ENCODE measurements at places on chromosomes 12 and 14.

- H3K36me3 ChIP-seq, result peaks cover 18% of the 10 kb centered on the region
- no peaks in the 10 kb centered on the region for H3K27me3 ChIP-seq
- no peak overlapping the region for H3K27ac ChIP-seq
- no peaks in the 10 kb centered on the region for H3K4me1 ChIP-seq
- no peak overlapping the region for H3K4me3 ChIP-seq
- DNase-seq, result no peak
Measured at GRCh38 chr12:118190266-118190665, 54.3 kb downstream of the PEBP1 start.

GRCh38 chr14:100108042-100108825 lies 43.0 kb downstream of the EVL start:
- H3K27ac ChIP-seq, result peak overlapping the region; percentile 93
- no peaks in the 10 kb centered on the region for H3K27me3 ChIP-seq
- peak; percentile 74 for DNase-seq
- H3K36me3 ChIP-seq, result peaks cover 60% of the 10 kb centered on the region
- peak overlapping the region; percentile 47 for H3K4me3 ChIP-seq

DNA sequence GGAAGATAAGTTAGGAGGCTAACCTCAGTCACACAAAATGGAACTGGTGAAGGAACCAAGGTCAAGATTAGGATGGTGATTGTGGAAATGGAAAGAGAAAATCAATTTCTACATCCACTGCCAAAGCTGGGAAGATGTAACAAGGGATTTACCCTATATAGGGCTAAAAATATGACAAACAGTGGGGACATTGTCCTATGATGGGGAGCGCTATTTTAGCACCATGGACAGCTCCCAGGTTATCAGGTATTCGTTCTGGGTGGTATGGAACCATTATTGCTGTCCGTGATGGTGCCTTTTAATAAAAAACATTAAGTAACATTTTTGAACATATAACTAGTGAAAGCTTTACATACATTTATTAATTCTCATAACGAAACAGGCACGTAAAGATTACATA lies 124.0 kb downstream of the NDUFA12 start:
- no peaks in the 10 kb centered on the region for H3K36me3 ChIP-seq
- no peak for DNase-seq
- no peak overlapping the region for H3K27ac ChIP-seq
- no peak overlapping the region for H3K4me3 ChIP-seq

DNA sequence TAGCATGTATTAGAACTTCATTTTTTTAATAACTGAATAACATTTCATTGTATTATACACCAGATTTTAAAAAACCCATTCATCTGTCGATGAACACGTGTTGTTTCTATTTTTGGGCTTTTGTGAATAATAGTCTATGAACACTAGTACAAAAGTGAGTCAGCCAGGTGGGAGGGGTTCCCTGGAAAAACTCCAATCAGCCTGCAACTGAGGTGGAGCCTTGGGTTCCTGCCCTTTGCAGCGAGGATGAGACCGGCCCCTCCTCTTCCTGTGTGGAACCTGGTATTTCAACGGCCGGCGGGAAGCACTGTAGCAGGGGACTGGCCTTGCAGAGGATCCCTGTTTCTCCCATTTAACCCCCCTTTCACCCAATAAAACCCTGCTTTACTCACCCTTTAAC lies 56.1 kb downstream of the LMNTD1 start:
- H3K27me3 ChIP-seq, result peaks cover 2% of the 10 kb centered on the region
- H3K36me3 ChIP-seq, result no peaks in the 10 kb centered on the region
- H3K27ac ChIP-seq, result no peak overlapping the region
- no peak overlapping the region for H3K4me3 ChIP-seq
- DNase-seq, result no peak
- no peaks in the 10 kb centered on the region for H3K4me1 ChIP-seq

GRCh38 chr14:58607131-58607951 lies 30.4 kb upstream of the DACT1 start:
- H3K27ac ChIP-seq, result no peak overlapping the region
- no peak overlapping the region for H3K4me3 ChIP-seq
- H3K36me3 ChIP-seq, result no peaks in the 10 kb centered on the region
- H3K27me3 ChIP-seq, result peaks cover 4% of the 10 kb centered on the region

DNA sequence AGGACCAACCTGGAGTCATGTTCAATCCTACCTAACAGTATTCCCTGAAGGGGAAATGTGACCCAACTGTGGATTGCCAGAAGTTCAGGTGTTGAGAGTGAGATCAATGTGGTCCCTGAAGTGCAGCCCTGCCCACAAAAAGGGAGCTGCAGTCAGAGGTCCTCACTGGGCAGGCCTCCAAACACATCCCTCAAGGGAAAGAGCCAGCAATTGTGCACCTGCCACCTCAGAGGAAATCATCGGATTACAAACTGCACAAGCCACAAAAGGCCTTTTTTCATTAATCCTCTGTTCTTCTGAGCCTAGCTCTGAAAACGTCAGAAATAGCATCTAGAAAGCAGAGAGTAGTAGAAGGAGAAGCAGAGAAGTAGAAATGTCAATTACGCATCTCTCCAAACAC lies 10.8 kb upstream of the MDM1 start:
- H3K27me3 ChIP-seq, result peaks cover 3% of the 10 kb centered on the region
- no peak overlapping the region for H3K27ac ChIP-seq
- DNase-seq, result no peak

GRCh38 chr14:73221945-73222344 lies 15.4 kb upstream of the PAPLN start:
- no peaks in the 10 kb centered on the region for H3K27me3 ChIP-seq
- no peak for DNase-seq
- H3K4me3 ChIP-seq, result peak overlapping the region; percentile 6
- H3K4me1 ChIP-seq, result peaks cover 22% of the 10 kb centered on the region
- peaks cover 45% of the 10 kb centered on the region for H3K36me3 ChIP-seq

DNA sequence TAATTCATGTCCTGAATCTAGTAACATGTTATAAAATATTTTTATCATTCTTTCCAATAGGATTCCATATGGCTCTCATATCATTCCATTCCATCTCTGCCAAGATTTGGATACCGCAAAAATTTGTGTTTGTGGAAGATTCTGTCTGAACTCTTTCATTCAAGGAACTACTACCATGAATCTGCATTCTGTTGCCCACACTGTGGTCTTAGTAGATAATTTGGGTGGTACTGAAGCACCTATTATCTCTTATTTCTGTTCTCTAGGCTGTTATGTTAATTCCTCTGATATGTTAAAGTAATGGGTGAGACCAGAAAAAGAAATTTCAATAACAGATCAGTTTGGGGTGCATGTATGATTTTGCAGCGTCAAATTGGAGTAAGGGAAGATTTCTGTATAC lies 6.2 kb downstream of the RPL36AL start:
- H3K36me3 ChIP-seq, result peaks cover 30% of the 10 kb centered on the region
- H3K4me3 ChIP-seq, result no peak overlapping the region
- peaks cover 2% of the 10 kb centered on the region for H3K27me3 ChIP-seq

DNA sequence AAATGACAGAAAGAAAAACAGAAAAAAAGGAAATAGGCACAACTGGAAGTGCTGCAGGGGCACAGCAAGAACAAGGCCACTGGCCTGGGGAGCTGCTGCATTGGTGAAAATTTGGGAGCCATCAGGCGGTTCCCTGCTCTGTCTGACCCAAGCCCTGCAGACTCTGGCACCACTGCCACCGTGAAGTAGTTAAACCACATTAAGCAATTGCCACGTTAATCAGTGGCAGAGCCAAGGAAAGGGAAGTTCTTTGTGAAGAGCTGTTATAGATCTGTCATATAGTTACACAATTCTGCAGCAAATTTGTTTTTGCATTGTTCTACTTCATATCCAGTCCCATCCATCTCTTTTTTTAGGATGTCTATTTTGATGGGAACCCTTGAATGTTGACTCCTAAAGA lies 915.3 kb downstream of the FSCB start:
- H3K27me3 ChIP-seq, result no peaks in the 10 kb centered on the region
- no peak overlapping the region for H3K27ac ChIP-seq
- H3K4me3 ChIP-seq, result no peak overlapping the region
- H3K4me1 ChIP-seq, result no peaks in the 10 kb centered on the region
- no peaks in the 10 kb centered on the region for H3K36me3 ChIP-seq

DNA sequence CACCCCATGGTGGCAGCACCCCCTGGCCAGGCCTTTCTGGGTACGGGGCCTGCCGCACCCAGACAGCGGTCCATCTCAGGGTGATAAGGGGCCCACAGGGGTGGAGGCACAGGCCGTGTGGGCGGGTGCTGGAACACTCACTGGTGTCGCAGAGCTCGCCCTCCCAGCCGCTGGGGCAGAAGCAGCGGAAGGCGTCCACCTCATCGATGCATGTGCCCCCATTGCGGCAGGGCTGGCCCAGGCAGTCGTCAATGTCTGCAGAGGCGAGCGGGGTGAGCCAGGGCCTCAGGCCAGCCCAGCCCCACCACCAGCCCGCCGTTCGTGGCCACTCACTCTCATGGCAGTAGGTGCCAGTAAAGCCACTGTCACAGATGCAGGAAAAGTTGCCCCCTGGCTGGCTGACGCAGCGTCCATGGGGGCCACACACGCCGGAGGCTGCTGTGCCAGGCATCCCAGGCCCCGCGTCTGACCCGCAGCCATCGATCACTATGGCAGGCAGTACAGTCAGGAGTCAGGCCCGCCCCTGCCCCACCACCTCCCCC lies 19.9 kb downstream of the JAG2 start:
- no peak overlapping the region for H3K4me3 ChIP-seq
- no peaks in the 10 kb centered on the region for H3K4me1 ChIP-seq
- no peak overlapping the region for H3K27ac ChIP-seq
- no peaks in the 10 kb centered on the region for H3K36me3 ChIP-seq
- DNase-seq, result no peak
- H3K27me3 ChIP-seq, result no peaks in the 10 kb centered on the region
